ENCODE measurements at places on chromosomes 1 and 21.

- no peak for DNase-seq
Observed at GRCh38 chr1:31981456-31981839, 32.2 kb upstream of the KHDRBS1 start.

DNA sequence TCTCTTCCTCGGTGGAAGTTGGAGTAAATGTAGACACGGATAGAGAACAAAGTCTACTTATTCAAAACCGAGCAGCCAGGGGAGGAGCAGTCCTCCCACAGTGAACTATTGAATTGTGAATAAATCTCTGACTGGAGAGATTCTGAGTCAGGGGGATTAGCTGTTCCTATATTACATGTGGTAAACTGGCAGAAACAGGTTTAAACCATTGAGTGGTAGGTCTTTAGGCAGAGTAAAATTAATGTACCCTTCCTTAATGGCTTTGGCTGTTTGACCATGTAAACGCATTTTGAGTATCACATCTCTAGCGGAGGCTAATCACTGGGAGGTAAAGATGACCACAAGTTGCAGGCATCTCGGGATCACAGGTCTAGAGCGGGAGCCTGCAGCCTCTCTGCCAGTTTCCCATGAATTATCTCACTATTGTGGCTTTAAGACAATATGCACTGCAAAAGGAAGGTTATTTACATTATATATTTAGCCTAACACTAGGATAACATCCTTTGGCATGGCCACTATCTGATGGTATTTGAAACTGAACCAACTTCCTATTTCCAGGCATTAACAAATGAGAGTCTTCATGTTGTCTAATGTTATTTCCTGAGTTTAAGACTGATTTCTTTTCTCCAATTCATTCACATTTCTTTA, 7.9 kb upstream of the DISC1 start:
- DNase-seq: no peak

DNA sequence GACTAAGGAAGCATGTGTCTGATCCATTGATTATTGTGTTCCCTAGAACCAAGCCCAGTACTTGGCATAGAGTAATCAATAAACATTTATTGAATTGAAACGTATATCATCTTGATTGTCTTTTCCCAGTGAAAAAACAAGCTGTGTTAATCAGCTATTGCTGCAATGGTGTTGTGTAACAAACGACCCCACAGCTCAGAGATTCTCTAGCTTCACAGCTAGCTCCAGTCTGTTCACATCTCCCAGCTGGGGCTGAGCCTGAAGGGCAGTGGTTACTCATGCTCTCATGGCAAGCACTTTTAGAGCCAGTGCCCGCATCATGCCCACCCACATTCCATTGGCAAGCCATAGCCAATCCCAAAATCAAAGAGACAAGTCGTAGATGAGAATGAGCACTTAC, 237.4 kb upstream of the RAB4A start:
- no peak for DNase-seq

DNA sequence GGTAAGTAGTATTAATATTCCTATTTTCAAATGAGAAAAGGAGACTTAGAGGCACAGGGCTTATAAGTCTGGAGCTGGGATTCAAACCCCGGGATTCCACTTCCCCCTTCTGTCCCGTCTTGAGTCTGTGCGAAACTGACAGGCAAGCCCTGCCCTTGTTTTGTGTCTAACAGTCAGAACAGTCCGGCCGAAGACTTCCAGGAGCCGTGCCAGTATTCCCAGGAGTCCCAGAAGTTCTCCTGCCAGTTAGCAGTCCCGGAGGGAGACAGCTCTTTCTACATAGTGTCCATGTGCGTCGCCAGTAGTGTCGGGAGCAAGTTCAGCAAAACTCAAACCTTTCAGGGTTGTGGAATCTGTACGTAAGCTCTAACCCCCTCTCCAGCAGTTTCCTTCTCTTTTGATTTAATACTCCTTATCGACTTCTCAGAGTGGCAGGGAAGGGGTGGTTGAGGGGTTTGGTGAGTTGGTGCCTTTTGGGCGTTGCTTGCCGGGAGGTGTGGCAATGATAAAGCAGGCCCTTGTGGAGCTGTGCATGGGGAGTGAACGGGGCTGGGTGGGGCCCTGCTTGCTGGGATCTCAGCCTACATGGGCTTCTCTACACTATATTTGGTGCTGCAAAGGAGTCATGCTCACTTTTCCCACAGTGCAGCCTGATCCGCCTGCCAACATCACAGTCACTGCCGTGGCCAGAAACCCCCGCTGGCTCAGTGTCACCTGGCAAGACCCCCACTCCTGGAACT, 29.4 kb downstream of the IL6R start:
- no peak for DNase-seq

GRCh38 chr1:56645677-56646305, 677 bp downstream of the PRKAA2 start:
- no peak for DNase-seq

Measured in central memory CD4-positive, alpha-beta T cell (primary cell).